ENCODE measurements at places on chromosomes 3 and 15.

- DNase-seq, result no peak
These were observed 121.1 kb downstream of the TPRG1 start for GRCh38 chr3:189292667-189293484.

DNA sequence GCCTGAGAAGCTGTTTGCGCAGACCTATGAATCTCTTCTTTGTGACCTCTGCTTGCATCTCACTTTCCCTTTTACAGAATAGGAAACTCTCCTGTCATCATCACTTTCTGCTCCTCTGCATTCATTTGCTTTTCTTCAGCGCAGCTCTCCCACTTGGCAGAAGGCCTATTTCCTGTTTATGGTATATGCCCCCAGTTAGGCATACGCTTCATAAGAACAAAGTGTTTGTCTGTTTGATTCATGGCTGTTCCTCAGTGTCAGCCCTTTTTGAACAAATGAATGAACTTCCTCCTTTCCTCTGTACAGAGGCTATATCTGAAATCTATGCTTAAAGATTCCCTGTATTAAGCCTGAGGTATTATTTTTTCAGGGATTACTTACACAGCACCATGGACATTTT, 1216.9 kb upstream of the GBE1 start:
- peak; percentile 20 for DNase-seq

DNA sequence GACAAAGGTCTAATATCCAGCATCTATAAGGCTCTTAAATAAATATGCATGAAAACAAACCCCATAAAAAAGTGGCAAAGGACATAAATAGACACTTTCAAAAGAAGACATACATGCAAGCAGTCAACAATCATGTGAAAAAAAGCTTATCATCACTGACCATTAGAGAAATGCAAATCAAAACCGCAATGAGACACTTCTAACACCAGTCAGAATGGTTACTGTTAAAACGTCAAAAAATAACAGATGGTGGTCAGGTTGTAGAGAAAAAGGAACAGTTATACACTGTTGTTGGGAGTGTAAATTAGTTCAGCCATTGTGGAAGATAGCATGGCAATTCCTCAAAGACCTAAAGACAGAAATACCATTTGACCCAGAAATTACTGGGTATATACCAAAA, 440.7 kb upstream of the KCNMB2 start:
- no peak for DNase-seq

GRCh38 chr15:64009798-64010261, 36.5 kb downstream of the DAPK2 start:
- DNase-seq, result no peak

GRCh38 chr3:49724586-49724985, 835 bp upstream of the GMPPB start:
- no peak for DNase-seq

- no peak for DNase-seq
These were observed 20.7 kb upstream of the PRR23E start for GRCh38 chr3:127172211-127172610.

GRCh38 chr3:164393171-164393570, 685.1 kb downstream of the SI start:
- DNase-seq, result no peak

DNA sequence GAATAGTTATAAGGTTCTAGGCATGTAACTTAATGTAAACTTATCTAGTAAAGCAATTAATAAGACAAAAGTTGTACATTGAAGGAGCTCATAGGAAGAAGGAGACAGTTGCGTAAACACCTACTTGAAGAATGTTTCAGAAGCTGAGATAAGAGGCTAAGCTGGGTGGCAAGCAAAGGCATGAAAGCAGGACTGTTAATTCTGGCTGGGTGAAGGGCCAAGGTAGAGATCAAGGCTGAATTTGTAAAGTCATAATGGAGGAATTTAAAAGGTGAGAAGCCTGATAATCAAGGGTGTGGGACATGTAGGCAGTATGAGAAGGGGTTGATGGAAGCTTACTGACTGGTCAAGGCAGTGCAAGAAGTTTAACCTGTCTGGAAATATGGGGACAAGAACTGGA, 80.4 kb upstream of the TGFBR2 start:
- no peak for DNase-seq

DNA sequence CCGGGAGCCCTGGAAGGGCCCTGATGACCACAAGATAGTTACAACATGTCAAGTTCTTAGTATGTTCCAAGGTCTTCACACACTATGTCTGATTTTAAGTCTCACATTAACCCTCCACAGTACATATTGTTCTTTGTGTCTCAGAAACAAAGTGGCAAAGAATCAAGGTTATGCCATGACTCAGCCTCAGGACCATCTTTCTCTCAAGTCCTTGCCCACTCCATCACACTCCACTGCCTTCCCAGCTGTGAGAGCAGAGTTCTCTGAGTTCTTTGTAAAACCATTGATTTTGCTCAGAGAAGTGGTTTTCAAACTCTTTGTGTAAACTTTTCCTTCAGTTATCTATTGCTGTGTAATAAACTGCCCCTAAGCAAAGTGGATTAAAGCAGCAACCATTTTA, 67.9 kb upstream of the C3orf80 start:
- no peak for DNase-seq

DNA sequence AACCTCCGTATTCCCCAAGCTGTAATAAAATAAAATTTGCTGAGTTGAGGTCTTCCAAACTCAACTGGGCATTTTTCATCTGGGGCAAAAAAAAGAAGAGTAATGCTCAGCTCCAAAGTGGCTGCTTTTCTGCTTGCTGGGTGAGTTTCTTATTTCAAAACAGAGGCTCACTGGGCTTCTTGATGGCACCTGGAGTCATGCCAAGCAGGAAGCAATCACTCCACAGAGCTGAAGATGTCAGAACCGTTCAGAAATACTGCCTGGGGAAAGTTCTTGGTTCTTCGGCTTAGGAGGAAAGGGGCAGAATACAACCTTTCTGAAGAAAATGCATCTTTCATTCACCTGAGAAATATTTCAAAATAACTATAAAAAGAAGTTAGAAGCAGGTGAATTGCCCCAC, 4.1 kb downstream of the CCR9 start:
- no peak for DNase-seq

DNA sequence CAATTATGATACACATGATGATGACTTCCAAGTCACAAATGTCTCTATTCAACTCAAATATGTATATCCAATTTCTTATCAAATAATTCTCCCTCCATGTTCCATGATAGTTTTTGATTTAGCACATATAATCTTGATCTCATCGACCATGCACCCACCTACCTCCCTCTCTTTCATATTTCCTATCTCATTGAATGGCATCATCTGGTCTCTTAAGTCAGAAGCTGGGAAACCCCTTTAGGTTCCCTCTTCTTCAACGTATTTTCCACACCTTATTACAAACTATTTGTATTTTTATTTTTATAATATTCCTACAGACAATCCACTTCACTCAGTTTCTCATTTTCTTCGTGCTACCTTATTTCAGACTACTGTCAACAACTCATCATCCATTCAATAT, 56.9 kb upstream of the DPH6 start:
- DNase-seq, result no peak

DNA sequence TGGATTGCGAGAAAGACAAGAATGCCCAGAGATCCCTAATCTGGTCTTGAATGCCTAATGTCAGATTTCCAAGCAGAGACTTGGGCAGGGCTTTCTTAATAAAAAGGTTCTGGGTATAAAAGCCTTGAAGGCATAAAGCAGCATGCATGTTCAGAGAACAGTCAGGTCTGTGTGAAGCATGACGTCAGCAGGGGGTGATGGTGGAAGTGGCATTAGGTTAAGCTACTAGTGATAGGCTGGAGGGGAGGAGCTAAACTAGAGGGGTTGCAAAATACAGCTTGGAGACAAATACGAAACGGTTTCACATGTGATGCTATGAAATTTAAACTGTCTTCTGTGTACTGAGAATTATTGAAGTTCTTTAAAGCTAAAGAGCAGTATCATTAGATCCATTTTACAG, 125.6 kb downstream of the VPS8 start:
- no peak for DNase-seq

DNA sequence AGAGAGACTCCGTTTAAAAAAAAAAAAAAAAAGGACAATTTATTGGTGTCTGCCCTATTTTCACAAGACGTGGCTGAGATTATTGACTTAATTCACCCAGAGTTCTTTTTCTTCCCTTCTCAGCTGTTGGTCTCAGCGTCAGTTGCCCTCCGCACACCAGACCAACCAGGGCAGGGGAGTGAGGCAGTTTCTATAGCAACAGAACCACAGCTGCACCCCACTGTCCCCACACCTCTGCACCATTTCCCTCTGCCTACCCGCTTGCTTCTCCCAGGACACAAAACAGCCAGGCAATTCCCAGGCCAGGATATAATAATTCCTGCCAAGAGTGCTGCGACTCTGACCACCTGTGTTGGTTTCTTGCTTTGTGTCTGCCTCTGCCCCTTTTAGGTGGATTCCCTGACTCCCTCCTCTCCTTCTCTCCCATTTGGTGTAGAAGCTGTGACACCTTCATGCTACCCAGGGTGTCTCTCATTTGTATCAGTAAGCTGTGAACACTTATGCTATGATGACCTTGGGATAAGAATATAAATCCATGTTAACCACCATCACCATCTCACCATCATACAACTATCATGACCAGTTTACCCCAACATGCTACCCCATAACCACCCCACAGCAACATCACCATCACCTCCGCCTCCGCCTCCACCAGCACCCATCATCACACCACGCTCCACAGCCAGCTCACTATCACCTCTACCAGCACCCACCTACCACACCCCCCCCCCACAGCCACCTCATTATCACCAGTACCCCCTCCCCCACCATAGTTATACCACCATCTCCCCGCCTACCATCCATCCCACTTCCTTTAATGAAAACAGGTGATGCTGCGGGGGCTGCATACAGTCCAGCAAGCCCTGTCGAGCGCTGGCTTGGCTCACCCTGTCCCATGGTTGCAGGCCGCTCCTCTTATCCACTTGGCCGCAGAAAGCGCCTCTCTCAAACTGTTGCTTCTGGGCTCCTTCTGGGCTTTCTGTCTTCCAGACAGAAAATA, 589 bp downstream of the EPB42 start:
- no peak for DNase-seq

- no peak for DNase-seq
These were observed 94.0 kb upstream of the THBS1 start for GRCh38 chr15:39486621-39487457.

GRCh38 chr3:10249833-10250232, 1.6 kb downstream of the TATDN2 start:
- DNase-seq, result no peak

GRCh38 chr3:46360907-46361306, 7.0 kb downstream of the CCR2 start:
- DNase-seq, result no peak

DNA sequence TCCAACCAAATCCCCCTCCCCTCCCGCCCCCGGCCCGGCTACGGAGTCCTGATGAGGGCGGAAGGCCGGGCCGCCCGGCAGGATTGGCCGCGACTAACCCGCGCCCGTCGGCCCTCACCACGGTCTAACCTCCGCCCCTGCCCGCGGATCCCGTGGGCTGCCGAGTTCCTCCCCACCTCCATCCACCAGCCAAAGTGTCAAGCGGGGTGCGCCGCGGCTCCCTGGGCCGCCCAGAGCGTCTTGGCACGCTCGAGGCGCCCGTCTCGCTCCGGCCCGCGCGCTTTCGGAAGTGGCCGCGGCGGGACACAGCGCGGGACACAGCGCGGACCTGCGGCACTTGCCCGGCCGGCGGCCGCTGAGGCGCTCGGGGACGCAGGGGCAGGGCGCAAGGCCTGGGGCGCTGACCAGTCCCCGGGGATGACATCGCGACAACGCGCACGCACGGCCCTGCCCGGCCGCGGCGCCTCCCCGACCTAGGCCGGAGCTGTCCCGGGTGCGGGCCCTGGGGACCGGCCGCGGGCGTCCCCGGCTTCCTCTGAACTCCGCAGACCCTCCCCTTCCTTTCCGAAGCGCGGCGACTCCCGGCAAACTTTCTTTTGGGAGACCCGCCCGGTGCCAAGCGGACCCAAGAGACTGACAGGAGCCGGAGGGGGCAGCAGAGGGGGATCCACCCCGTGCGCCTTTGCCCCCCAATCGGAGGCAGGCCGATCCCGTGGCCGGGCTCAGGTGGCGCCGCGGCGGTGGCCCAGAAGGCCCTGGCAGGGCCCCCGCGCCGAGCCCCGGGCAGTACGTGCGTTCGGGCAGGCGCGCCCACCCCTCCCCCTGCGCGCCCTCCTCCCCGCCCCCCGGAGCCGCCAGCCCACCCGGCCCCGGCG, 112.8 kb upstream of the ICE2 start:
- no peak for DNase-seq

DNA sequence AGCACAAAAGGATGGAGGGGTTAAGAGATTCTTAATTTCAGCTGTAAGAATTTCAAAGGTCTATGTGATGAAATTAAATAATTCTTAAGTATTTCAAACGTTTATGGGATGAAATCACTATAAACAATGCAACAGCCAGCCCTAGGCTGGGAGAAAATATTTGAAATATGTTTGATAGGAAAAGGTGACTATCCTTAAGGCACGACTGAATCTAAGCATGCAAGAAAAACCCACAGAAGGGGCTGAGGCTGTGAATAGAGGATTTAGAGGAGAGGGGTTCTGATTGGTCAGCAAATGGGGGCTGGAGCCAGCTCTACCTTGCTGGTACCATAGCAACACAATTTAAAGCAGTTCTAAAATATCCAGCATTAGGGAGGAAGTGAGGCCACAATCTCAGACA, 220.8 kb upstream of the ATP10A start:
- no peak for DNase-seq

- no peak for DNase-seq
These were observed at the start of gene HYAL2 for GRCh38 chr3:50322386-50323091. TSS of gene HYAL2 (minus strand) at chr3:50322745. CDS start at chr3:50320489, 2,256 bp downstream.

DNA sequence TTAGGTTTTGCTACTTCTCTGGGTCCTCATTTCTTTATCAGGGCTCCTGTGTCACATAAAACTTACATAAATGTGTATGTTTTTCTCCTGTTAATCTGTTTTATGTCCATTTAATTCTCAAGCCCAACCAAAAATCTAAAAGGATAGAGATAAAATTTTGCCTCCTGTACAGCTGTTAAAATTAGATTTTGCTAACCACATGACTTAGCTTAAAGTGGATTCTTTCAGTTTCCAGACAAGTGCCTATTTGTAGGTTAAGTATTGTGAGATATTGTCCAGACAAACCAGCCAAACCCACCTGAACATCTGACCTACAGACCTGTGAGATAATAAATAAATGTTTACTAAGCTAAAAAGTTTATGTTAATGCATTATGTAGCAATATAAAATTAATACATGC, 465.5 kb downstream of the SI start:
- no peak for DNase-seq

- no peak for DNase-seq
These were observed 168.7 kb downstream of the PTPRG start for GRCh38 chr3:61730056-61730455.

- DNase-seq, result peak; percentile 46
These were observed 170.5 kb upstream of the TBL1XR1 start for GRCh38 chr3:177367788-177368187.

GRCh38 chr3:129543156-129543790, at the start of gene H1-8:
TSS of gene H1-8 (plus strand) at chr3:129543175. CDS start at chr3:129543219, 44 bp downstream.
- DNase-seq, result no peak

DNA sequence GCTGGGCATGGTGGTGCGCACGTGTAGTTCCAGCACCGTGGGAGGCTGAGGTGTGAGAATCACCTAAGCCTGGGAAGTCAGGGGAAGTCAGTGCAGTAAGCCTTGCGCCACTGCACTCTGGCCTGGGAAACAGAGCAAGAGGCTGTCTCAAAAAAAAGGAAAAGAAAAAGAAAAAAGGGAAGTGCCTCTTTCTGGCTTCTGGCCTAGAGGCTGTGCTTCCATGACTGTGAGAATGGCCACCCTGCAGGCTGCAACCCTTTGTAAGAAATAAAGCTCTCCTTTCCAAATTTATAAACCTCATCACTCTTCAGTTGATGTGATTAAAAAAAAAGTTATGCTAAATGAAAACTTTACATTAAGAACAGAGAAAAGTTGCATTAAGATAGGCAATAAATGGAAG, 774.3 kb downstream of the TUSC7 start:
- no peak for DNase-seq
